ENCODE measurements at places on chromosomes 1 and 21.

- no peak for DNase-seq
These were observed 2.5 kb upstream of the GJC2 start for GRCh38 chr1:228147151-228147693.

GRCh38 chr1:39167632-39168209 lies 36.8 kb upstream of the MACF1 start:
- DNase-seq, result no peak

- no peak for DNase-seq
These were observed 3.3 kb upstream of the HMGN2 start for GRCh38 chr1:26468911-26469310.

GRCh38 chr1:172040466-172040865 lies 199.2 kb downstream of the DNM3 start:
- no peak for DNase-seq

DNA sequence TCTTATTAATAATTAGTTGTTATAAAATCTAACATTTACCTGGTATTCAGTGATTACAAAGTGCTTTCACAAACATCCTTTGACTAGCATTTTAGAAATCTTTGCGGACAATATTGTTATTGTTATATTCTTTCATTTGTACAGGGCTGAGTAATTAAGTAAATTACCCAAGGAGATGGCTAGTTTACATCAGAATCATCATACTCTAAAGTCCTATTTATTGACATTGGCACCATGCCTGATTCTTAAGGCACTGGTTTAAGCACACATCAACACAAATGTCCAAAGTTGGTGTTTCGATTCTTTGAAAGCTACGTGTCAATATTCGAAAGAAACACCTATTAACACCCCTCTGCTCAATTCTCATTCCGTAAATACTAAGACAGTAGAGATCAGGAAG lies 424.6 kb upstream of the CHRM3 start:
- no peak for DNase-seq

DNA sequence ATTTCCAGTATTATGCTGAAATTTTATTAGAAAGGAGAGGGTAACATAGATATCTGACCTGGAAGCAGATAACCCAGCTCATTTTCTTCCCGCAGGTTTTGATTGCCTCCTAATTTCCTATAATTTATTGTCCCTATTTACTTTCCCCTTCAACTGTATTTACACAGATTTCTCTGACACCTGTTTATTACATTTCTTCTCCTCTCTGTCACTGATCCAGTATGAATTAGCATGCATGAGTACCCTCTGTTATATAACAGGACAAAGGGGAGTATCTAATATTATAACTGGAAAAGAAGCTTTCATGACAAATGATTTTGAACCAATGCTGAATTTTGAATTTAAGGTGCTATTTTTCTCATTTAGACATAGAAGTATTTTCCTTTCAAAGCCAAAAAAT lies 37.4 kb downstream of the DENND1B start:
- DNase-seq, result no peak

GRCh38 chr1:3924186-3924824 lies 24.2 kb upstream of the C1orf174 start:
- no peak for DNase-seq

DNA sequence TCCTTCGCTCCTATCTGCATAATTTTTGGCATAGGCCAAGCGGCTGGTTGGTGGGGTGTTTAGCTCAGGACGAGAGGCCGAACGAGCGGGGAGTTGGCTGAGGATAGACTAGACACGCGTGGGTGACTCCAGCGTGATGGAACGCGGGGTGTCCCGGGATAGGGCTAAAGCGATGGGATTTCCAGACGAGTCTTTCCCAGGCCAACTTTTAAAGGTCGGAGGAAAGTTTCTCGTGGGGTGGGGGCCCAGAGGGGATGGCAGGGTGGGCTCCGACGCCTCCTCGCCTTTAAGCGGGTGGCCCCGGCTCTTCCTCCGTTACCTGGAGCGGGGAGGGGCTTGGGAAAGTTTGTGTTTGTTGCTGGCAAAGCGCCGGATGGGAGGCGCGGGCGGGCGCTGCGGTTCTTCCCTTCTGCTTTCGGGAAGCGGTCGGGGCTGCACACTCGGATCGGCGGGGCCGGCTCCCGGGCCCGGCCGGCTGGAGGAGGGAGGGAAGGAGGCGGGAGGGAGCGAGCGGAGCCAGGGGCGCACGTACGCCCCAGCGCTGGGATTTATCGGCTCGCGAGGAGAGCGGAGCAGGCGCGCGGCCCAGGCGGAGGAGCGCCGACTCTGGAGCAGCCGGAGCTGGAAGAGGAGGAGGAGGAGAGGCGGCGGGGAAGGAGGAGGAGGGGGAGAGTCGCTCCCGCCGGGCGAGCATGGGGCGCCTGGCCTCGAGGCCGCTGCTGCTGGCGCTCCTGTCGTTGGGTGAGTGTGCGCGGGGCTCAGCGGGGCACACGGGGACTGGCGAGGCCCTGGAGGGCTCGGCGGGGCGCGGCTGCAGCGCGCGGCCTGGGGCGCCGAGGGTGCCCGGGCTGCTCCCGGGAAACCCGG lies at the start of gene PTGFRN:
TSS of gene PTGFRN (plus strand) at position 405 of the 867 bp plus-strand sequence. CDS start at position 693, 288 bp downstream.
- no peak for DNase-seq

DNA sequence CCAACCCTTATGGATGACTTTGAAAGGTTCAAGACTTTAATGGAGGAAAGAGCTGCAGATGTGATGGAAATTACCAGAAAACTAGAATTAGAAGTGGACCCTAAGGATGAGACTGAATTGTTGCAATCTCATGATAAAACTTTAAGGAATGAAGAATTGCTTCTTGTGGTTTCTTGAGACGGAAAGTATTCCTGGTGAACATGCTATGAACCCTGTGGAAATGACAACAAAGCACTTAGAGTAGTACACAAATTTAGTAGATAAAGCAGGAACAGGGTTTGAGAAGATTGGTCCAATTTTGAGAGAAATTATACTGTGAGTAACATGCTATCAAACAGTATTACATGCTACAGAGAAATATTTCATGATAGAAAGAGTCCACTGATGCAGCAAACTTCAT lies 215.4 kb downstream of the OMA1 start:
- no peak for DNase-seq

DNA sequence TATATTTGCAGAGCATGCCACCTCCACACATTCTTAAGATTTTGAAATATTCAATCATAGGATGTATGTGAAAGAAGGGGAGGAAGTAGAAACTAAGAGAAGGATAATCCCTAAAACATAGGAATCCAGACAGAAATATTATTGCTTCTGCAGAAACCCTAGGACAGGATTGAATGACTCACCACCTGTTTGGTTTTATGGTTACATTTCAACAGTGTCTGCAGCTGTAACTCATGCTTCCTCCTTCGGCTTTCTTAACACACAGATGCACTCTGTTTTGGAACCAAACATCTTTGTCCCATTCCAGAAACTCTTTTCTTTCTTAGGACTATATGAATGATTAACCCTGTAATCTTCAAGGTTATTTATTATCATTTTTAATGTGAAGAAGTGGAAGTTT lies 20.7 kb downstream of the RGS7 start:
- DNase-seq, result no peak

DNA sequence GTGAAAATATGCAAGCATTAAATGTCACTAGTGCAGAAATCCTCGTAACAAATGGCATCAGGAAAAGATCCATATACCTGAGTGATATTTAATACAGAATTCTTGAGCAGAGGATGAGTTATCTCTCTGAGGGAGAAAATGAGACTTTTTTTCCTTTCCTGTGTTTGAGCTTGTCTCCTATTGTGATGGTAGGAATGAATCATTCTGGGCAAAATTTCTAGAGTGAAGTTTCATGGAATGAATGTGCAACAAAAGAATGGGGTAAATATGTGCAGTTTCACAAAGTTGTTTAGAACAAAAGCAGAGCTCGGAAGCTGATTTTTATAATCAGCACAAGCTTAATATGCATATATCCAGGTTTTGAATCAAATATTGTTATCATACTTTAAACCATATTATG lies 4.6 kb downstream of the CTPS1 start:
- no peak for DNase-seq

DNA sequence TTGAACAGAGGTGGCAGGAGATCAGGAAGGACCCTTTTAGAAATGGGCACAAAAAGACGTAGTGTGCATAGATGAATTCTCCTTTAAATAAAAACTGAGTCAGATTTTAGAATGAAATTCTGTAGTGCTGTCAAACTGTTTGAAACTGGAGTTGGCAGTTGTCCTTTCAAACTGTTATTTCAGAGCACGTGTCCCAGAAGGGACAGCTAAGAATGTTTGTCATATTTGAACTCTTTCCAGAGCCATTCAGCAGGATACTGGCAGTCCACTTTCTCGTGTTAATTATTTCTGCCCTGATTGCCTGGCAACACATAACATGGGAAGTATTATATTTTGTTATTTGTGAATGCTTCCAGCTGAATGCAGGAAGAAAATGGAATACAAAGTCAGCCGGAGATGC lies 212.3 kb upstream of the DPYD start:
- DNase-seq, result no peak

DNA sequence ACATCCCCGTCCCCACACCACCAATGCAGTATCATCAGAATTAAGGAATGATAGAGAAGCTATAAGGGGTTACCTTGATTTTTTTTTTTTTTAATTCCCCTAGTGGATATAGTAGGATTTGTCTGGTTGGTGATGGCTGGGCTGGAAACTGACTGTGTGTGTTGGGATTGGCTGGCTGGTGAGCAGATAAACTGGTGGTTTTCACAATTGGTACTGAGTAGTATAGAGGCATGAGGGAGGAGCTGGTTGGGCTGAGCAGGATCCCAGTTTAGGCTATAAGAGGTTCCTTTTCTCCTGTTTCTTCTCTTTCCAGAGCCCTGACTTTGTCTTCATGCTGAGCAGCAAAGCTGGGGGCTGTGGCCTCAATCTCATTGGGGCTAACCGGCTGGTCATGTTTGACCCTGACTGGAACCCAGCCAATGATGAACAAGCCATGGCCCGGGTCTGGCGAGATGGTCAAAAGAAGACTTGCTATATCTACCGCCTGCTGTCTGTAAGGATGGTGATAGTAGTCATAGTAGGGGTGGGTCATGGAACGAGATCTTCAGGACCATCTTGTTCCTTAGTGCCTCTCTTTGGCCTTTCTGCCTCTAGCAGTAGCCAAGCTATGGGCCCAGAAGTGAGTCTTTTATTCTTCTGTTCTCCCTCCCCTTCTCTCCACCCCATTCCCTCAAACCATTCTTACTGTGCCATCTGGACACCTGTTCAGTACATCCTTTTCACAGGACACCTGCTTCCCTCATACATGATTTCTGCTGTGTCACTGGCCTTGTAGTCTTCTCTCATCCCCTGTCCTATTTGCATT lies 26.9 kb downstream of the RAD54L start:
- DNase-seq, result no peak

GRCh38 chr1:59151860-59152259 lies 145.0 kb upstream of the FGGY start:
- DNase-seq, result no peak

- DNase-seq, result no peak
These were observed 39.5 kb downstream of the TENT5C start for GRCh38 chr1:117645343-117645742.

GRCh38 chr1:8711873-8712412 lies 105.5 kb downstream of the RERE start:
- no peak for DNase-seq

DNA sequence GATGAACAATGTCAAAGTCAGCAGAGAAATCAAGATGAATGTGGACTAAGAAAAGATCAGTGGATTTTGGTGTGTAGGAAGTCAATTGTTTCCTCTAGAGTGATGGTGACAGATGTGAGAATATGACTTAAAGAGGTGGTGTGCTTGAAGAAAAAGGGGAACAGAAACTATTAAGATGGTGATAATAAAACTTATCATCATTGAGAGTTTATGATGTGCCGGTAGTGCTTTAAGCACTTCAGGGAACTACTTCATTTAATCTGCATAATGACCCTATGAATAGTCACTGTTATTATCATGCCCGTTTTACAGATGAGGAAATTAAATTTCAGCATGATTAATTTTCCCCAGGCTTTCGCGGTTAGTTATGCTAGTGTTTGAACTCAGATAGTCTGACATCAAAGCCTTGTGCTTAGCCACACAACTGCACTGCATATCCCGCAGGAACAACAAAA lies 246.9 kb upstream of the LRRC7 start:
- DNase-seq, result no peak

DNA sequence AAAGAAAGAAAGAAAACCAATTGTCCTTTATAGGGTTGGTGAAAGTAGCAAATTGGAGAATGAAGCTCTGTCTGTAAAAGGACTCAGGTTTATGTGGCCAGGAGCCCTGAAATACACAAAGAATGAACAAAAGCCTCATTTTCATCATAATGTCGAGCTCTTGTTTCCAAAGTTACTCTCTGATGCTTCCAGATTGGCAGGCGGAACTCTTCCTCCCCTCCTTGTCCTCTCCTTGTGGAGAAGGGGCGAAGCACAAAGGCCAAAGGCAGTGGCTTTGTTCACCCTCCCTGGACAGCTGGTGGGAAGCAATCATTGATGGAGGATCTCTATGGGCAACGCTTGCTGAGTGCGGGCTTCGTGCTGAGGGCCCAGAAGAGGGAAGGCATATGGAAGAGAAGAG lies 5.6 kb downstream of the CA6 start:
- no peak for DNase-seq

DNA sequence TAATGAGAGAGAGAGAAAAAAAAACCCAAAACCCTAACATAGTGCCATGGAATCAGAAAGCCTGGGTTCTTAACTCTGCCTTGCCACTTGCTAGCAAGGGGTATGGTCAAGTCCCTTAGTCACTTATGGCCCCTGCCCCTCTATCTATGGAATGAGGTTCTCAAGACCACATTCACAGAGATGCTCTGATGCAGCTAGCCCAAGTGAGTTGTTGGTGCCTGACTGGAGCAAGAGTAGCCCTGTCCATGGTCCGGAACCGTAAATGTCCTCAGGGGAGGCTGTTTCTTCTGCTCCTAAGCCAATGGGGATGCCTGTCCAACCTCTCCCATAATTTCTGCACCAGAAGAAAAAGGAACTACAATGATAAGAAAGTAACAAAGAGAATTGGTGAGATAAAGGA lies 56.8 kb downstream of the CSMD2 start:
- no peak for DNase-seq

DNA sequence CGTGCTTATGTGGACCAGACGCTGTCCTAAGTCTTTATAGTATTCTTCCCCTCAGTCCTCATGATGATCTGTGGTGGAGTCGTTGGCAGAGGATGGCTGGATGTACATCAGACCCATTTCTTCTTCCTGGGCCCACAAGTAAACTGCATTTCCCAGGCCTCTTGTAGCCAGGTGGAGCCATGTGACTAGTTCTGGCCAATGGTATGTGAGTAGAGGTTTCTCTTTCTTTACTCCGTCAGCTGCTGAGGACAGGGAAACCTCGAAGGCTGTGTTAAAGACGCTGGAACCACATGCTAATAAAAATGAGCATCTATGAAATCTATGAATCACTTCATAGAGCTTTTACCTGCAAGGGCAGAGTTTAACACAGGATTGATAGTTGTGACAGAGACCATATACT lies 18.7 kb upstream of the ZNF362 start:
- DNase-seq, result no peak

All from stimulated activated CD8-positive, alpha-beta memory T cell treated with anti-CD3 and anti-CD28 coated beads, Interleukin-7, amount 100 ng/mL, for 1 hour (primary cell).